Endothelial cell of umbilical vein (primary cell): ENCODE measurements at places on chromosomes 4 and X. TPM values are rescaled to one million over a fixed set of nuclear protein-coding genes. Genes with fewer than 3 reads are reported as not detected.

GRCh38 chr4:56788081-56788480 is 33.4 kb downstream of the SPINK2 start:
- DNase-seq: no peak

DNA sequence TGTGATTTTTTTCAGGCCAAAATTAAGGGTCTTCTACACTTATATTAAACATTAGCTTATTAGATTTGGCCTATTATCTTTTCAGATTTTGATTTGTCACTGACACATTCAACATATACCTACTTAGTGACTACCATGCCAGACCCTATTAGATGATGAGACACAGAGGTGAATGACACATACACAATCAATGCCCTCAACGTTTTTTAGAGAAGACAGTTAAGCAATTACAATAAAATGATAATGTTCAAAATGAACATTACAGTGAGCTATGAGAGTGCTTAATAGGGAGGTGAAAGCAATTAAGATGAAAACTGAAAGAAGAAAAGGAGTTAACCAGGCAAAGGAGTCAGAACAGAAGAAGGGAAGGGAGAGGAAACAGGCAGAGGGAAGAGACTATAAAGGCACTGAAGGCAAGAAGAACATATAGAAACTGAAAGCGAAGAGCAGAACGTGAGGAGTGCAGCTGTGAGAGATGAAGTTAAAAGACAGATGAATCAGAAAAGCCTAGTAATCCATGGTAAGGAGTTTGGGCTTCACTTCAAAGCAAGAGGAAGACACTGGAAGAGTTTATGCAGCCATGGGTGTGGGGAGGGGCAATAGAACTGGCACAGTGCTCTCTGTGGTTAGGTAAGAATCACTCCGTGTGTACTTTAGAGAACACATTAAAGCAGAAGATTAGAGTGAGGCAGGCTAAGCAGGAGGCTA is 119.0 kb downstream of the REELD1 start:
- no peak for DNase-seq

DNA sequence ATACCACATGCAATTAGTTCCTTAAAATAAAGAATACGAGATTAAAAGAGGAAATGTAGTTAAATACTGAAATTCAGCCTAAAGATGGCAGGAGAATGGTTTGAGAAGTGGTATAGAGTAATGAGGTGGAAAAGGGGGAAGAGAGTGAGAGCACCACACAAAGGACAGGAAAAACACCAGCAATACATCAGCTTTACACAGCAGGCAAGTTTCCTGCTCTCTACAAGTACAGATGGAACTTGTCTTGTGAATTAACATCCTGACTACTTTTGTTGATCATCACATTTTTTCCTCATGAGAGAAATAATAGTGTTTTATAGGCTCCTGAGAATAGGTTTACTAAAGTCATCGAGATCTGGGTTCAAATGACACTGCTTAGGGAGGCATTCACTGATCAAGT is 2.9 kb upstream of the UNC5C start:
- no peak for DNase-seq

SYP gene
- total RNA-seq: 0.46 and 0.77 TPM in 2 replicates
